NCI-H1092 (cell line): ENCODE measurements at places on chromosomes 6 and 20.

DNA sequence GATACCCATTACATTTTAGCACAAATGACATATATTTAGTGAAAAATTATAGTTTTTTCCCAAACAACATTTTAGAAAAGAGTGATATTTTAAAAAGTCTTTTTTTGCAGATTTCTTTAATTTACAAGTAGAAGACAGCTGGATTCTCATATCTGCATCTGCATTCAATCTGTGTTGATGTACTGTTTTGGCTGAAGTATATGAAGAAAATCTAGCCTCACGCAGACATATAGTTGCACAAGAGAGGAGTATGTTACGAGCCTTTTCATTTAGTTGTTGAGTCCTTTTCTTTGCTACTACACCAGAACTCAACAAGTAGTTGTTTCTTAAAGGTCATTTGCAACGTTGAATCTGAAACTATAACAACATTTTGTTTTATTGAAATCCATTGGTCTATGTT is 314.3 kb upstream of the SUPT3H start:
- no peak for DNase-seq

DNA sequence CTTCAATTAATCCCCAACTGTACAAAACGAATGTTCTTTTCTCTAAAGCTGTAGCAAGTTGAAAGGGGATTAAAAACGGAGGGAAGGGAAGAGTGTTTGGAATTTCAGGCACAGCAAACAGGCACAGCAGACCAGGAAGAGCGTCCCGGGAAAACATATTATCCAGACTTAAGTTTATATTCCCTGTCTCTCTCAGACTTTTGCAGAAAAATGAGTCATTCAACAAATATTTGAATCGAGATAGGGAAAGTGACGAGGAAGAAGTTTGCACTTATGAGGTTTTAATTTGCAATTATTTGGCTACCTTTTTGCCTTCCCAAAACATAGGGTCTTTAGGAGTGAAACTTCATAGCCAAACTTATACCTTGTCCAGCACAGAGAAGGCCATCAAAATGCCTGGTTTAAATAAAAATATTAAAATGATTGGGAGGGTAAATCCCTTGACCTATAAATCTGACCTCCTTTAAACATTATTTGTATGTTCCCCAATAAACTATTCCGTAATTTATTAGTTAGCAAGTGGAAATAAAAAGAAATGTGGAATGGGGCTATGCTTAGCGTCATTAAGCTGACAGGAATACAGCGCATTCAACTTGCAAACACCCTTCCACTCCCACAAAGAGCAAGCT is 16.0 kb downstream of the HFE start:
- no peak for DNase-seq

- no peak for DNase-seq
Observed at GRCh38 chr6:42400061-42400760, 51.5 kb downstream of the TRERF1 start.

GRCh38 chr6:99606656-99607415 is at the start of gene PRDM13:
PRDM13 (plus strand) TSS chr6:99606833; CDS start chr6:99607035, 202 bp downstream.
- no peak for DNase-seq

- DNase-seq, result no peak
Observed at GRCh38 chr6:97282238-97282725, 734 bp downstream of the MMS22L start.

- DNase-seq, result no peak
Observed at GRCh38 chr6:47844881-47845280, 63.0 kb downstream of the OPN5 start.

- DNase-seq, result no peak
Observed at GRCh38 chr6:4599924-4600323, 176.3 kb upstream of the CDYL start.

DNA sequence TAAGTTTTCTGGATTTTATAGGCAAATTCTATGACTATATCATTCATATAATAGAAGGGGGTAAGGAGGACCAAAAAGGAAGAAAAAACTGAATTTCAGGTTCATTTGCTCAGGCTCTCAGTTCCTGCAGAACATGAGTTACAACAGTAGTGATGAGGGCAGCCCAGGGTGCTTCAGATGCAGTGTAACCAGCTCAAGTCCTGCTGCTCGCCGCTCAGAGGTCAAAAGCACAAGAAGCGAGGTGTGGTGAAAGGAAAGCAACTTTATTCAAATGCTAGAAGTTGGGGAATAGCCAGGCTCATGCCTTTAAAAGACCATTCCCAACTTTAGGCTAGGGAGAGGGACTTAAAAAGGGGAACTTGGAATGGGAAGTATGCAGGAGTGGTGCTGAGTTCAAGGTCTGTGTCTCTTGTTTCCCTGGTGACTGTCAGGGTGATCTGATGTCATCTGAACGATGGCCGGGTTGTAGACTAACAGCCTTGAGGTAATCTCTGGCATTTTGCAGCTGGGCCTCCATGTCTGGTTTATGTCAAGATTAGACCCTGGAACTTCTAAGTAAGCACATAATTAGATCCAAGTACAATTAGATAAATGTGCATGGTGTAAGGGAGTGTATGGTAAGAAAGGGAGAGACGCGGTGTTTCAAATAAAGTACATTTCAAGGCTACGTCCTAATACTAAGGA is 14.5 kb upstream of the SEC63 start:
- DNase-seq, result no peak

DNA sequence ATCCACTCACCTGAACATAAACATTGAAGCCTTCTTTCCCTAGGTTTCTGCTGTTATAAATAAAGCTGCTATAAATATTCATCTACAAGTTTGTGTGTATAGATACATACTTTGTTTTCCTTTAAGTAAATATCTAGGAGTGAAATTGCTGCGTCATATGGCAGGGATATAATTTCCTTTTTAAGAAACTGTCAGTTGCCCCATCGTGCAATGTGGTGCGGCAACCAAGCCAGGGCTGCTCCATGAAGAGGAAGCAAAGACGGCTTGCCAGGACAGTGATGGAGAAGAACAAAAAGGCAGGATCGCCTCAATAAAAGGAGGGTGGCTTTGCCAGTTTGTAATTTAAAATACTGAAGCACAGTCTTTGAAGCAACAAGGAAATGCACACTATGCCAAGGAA is 36.6 kb downstream of the CITED2 start:
- DNase-seq, result no peak

- DNase-seq, result no peak
Observed at GRCh38 chr6:89348372-89348771, 4.2 kb downstream of the UBE2J1 start.

DNA sequence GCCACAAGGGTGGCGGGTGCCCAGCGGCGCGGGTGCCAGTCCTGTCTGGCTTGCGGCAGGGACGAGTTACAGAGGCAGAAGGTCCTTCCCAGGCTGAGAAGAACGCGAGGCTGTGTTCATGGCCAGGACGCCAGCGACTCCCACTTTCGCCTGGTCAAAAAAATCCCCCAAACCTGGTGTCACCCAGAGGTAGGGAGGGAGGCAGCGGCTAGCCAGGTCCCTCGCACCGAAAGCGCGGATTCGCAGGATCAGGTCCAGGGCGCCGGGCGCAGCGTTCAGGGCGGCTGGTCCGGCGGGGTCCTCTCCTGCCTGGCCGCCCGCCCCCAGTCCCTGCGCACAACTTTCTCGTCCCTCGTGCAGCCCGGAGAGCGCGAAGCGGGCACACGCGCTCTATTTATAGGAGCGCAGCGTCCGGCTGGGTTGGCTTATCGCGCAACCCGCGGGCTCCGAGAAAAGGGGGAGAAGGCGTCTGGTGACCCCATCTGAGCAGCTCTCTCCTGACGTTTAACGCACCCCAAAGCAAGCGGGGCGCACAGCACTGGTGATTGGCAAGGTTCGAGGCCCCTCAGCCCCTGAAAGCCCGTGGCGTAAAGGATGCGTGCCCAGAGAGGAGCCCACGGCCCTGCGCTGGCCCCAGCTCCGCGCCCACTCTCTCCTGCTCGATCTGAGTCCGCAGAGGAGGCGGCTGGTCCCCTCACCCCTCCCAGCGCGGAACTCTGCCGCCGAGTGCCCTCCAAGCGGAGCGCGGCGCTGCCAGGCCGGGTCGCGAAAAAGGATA is 519 bp downstream of the CBLN4 start:
- DNase-seq, result no peak

GRCh38 chr6:35794536-35795452 is 2.3 kb downstream of the CLPS start:
- DNase-seq, result no peak

GRCh38 chr6:156801712-156802111 is 24.5 kb downstream of the ARID1B start:
- DNase-seq, result no peak

DNA sequence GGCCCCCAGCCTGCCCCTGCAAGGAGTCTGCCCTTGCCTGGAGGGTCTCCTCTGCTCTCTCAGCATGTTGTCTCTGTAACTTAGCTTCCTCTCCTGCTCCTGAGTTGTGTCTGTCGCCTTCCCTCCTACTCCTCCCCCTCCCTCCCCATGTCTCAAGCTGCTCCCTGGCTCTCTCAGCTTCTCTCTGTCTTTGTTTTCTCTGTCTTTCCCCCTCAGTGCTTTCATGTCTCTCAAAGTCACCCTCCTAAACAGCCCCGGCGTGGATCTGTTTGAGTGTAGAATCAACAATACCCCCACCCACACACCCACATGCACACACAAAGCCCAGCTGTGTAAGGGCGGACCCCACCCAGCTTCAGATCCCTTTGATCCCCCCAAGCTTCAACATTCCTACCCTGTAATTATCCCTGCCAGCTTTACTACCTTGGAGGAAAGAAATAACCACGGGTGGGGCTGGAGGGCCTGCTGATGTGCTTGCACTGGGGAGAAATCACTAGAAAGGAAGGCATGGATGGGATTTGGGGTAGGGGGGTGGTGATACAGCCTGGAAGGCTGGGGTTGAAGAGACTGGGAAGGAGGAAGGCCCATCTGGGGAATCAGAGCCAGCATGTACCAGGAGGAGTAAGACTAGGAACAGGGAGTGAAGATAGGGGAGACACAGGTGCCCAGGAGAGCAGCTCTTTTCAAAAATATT is 1.0 kb upstream of the LY6G6D start:
- DNase-seq, result no peak

GRCh38 chr6:88141561-88142296 is 24.4 kb downstream of the CNR1 start:
- no peak for DNase-seq

DNA sequence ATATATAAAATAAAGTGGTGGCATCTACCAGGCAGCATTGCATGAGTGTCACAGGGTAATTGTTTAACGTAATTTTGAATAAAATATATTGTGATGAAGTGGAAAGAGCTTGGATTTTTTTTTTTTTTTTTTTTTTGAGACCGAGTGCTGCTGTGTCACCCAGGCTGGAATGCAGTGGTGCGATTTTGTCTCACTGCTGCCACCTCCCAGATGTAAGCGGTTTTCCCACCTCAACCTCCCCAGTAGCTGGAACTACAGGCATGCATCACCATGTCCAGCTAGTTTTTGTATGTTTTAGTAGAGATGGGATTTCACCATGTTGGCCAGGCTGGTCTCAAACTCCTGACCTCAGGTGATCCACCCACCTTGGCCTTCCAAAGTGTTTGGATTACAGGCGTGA is 81.1 kb upstream of the SMIM8 start:
- no peak for DNase-seq

GRCh38 chr6:19599796-19600464 is 237.2 kb upstream of the ID4 start:
- no peak for DNase-seq

DNA sequence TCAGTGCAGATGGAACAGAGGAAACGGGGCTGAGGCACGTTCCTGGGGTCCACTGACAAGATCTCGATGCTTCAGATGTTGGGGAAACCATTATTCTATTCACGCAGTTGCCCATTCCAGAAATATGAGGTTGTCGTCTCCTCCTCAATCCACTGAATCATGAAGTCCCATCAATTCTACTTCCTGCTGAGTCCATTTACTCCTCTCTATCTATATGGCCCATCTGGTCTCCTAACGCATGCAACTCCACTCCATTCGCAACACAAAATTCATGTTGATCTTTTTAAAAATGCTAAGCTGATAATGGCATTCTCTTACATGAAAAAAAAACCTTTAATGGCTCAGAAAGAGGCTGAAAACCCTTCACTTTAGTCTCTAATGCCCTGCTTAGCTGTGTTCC is 37.5 kb downstream of the MAP3K5 start:
- no peak for DNase-seq

DNA sequence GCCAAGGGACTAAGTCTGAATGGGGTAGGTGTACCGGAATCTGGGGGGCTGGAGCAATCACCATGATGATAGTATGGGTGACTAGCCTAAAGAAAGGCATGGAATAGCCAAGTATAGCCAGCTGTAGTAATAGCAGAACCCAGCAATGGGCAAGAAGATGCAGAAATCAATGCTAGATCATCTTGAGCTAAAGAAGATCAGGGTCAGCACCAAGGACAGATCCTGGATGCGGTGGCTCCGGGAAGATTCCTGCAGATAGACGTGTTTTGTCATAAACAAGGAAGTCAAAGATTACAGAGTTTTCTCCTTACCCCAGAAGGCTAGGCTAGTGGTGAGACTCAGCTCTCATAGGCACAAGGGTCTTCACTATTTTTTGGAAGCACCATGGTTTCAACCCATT is 561.6 kb upstream of the CHD6 start:
- DNase-seq, result no peak

DNA sequence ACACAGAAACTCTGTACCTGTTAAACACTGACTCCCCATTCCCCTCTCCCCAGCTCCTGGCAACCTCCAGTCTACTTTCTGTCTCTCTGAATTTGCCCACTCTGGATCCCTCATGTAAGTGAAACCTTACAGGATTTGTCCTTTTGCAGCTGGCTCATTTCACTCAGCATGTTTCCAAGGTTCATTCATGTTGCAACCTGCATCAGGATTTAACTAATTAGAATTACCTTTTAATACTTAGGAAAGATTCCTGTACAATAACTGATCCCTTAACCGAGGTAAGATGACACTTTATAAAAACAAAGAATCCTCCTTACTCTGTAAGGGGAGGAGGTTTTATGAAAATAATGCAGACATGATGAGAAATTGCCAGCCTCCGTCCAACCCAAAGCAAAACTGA is 113.1 kb upstream of the MTHFD1L start:
- no peak for DNase-seq

DNA sequence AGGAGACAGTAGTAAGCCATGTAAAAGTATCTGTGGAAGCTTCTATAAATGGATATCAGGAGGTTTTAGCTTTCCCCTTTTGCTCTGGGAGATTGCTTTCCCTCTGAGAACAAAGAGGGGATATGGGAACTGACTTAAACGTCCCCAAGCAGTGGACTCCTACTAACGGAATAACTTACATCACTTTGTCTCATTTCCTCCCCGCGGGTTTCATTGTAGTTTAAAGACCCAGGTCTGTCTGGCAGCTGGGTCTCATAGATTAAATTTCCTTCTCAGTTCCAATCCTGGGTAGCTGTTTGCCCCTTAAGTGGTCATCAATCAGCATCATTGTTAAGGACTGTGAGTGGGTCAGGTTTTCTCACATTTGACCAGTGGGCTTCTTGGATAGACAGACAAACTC is 68.7 kb downstream of the PLAGL1 start:
- DNase-seq, result no peak

GRCh38 chr20:24911461-24911860 is 37.6 kb upstream of the CST7 start:
- no peak for DNase-seq

DNA sequence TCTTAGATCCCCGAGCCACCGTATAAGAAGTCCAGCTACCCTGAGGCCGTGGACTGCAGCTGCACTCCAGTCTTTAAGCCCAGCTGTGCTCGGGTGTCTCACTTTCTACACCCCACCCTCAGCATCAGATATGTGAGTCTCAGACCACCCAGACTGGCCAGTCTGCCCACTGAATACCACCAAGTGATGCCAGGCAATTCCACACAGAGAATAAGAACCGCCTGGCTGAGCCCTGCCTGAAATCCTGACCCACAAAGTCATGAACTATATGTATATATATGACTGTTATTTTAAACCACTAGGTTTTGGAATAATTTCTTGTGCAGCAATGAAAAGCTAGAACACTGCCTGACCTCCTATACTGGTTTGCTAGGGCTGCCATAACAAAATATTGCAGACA is 106.7 kb downstream of the FOXF2 start:
- no peak for DNase-seq

- DNase-seq, result no peak
Observed at GRCh38 chr20:4320291-4320690, 304.9 kb upstream of the RNF24 start.
